Right renal pelvis (tissue), 4 donors: ENCODE measurements at places on chromosomes 1 and 21.

DNA sequence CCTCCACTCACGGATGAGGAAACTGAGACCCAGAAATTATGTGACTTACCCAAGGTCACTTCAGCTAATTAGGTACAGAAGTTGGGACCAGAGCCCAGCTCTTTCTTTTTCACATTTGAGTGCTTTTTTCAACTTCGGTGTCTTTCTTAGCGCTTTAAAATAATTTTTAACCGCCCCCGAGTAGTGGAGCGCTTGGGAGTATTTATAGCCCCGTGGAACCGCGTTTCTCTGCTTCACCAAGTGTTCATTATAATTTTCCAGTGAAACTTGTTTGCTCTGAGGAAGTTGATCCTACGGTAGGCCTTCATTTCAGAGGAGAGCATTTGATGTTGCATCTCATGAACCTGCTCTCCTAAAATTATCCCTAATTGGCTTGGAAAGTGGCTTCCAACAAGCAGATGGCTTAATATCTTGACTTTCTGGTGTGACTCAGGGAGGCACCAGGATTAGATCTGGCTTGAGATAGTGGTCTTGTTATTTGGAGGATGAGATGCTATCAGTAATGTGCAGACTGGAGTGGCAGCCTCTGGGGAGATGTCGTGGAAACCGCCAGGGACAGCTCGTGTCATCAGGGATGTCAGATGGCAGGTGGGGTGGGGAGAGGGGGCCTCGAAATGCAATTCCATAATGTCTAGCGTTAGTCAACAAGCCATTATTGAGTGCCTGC is 321.3 kb downstream of the CAMTA1 start:
- no peak for DNase-seq

- no peak for DNase-seq
Observed at GRCh38 chr1:246281639-246282038, 225.4 kb downstream of the SMYD3 start.

DNA sequence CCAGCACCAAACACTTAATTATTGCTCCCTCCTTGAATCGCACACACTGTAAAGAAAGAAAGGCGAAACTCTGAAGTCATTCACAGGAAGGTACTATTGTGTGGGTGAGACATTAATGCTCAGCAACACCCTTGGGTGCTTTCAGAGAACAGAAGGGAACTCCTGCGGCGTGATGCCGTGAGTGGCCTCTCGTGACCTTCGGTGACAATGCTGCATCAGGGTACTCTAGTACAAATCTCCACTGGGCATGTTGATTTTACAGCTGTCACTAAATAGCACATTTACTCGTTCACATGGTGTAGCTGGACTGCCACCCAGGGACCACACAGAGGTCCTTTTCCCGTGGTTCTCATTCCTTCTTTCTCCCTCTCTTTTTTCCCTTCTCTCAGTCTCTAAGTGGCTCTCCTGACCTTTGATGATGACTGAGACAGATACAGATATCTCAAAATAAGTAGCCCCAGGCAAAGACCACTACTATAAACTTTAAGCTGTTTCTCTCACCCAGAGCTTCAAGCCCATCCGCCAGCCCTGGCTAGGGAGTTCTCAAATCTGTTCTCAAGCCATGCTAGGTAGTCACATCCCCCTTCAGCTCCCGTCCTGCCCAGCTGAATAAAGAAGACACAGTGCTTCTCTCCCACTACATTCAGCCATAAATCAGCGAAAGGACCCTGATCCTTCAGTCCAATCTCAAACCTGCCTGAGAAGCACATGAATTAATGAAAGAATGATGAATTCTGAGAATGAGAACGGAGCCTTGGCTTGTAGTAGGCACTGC is 223.4 kb upstream of the FMN2 start:
- no peak for DNase-seq

- no peak for DNase-seq
Observed at GRCh38 chr21:15430577-15430976, 299.2 kb upstream of the USP25 start.
